Activated T-helper 1 cell treated with anti-CD3 and anti-CD28 coated beads, Interleukin-12 subunit alpha, Interleukin-12 subunit beta, Interleukin-2, Interleukin-4 antibody, amounts not matched to agents 30 ng/mL and 10 ng/mL and 1 ng/mL, durations not matched to agents 14 hours and 24 hours and 36 hours (primary cell): ENCODE measurements at places on chromosomes 3 and 15. TPM values are rescaled to one million over a fixed set of nuclear protein-coding genes. Genes with fewer than 3 reads are reported as not detected.
A peak's percentile ranks its signal among the peaks of the same experiment; 100 is the strongest.

GRCh38 chr3:117052395-117052794 lies 342.8 kb downstream of the TUSC7 start:
- no peak overlapping the region for H3K27ac ChIP-seq
- no peaks in the 10 kb centered on the region for H3K36me3 ChIP-seq
- no peak for DNase-seq
- no peak overlapping the region for H3K4me3 ChIP-seq
- H3K27me3 ChIP-seq, result no peaks in the 10 kb centered on the region

DNA sequence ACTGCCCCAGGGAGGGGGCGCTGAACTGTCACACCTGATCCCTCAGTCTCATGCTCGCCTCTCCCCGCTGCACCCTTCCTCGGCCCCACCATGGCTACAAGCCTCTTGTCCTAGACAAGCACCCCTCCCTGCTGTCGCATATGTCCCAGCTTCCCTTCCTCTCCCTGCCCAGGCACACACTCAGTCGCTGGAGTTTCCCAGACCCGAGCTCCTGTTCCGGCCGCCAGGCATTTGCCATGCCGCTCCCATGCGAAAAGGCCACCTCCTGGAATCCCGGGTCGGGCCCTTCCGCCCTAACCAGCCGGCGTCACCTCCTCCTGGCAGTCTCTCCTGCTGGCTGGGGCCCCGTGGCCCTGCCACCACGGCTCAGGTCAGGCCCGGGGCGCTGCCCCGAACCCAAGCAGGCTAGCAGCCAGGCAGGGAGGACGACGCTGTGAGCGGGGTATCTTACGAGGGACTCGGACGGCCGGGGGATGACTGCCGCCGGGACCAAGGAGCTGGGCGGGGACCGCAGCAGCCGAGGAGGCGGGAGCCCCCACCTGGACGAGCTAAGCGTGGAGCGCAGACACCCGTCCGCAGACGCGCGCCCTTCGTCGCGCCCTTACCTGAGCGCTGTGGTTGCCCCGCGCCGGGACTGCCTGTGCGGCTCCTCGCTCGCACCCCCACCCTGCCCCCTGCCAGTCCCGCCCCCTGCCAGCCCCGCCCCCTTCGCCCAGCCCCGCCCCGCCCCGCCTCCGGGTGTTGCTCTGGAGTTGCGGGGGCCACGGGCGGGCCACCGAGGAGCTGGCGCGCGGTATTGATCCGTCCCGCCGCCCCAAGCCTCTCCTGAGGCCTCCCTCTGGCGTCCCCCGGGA lies at the start of gene ALS2CL:
Gene ALS2CL (minus strand): TSS at position 642 of the 854 bp plus-strand sequence. CDS start 4,239 bp downstream, outside the sequence.
- H3K27ac ChIP-seq, result no peak within 1 kb of the TSS
- peak; percentile 51 for DNase-seq
- no peaks in the 10 kb centered on the region for H3K36me3 ChIP-seq
- H3K4me3 ChIP-seq, result peak within 1 kb of the TSS; percentile 72
- H3K27me3 ChIP-seq, result peaks cover 20% of the 10 kb centered on the region

GRCh38 chr3:107271787-107272387 lies 105.4 kb upstream of the CCDC54 start:
- H3K27me3 ChIP-seq, result peaks cover 15% of the 10 kb centered on the region
- H3K27ac ChIP-seq, result no peak overlapping the region
- no peak overlapping the region for H3K4me3 ChIP-seq
- H3K4me1 ChIP-seq, result no peaks in the 10 kb centered on the region

DNA sequence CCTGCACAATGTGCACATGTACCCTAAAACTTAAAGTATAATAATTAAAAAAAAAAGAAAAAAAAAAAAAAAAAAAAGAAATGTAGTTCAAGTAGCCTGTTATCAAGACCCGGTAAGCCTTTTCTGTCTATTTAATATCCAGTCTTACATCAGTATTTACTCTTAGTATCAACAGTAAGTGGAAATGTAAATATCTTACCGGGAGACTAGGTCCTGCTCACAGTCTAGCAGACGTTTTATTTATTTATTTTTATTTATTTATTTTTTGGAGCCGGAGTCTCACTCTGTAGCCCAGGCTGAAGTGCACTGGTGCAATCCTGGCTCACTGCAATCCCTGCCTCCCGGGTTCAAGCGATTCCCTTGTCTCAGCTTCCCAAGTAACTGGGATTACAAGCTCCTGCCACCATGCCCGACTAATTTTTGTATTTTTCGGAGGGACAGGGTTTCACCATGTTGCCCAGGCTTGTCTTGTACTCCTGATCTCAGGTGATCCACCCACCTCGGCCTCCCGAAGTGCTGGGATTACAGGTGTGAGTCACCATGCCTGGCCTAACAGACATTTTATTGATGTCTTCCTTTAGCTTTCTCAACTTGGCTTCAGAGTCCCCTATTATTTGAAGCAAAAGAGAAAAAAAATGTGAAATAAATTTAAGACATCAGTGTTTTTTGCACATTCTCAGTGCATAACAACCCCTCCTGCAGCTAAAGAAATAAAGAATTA lies 19.9 kb downstream of the C2CD4B start:
- peaks cover 9% of the 10 kb centered on the region for H3K27me3 ChIP-seq
- H3K27ac ChIP-seq, result no peak overlapping the region
- no peak overlapping the region for H3K4me3 ChIP-seq
- peaks cover 1% of the 10 kb centered on the region for H3K4me1 ChIP-seq
- DNase-seq, result no peak
- no peaks in the 10 kb centered on the region for H3K36me3 ChIP-seq

DNA sequence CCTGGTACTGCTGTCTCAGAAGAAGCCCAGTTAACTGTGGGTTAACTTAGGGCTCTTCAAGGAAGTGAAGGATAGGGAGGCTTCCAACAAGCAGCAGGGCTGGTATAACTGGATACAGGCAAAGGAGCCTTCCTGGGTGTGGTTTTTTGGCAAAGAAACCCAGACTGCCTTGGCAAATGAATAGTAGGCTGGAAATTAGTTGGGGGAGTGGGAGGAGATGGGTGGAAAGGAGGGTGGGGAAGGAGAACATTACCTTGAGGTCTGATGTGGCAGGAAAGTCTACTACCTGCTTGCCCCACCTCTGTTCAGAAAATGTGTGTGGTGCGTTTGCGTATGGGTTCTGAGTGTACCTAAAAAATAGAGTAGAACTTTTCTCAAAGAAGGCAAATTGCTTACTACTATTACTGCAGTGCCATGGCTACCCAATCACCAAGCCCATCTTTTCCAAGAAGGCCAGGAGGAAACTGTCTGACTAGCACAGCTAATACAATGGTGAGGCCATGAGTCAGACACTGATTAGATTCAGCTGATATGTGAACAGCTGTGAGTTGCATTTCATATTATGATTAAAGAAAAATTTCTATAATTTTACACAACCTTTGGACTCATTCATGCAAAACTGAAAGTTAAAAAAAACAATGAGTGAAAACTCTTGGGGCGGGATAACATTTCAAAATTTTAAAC lies 55.2 kb downstream of the SPTSSB start:
- H3K4me1 ChIP-seq, result peaks cover 9% of the 10 kb centered on the region
- peaks cover 38% of the 10 kb centered on the region for H3K27me3 ChIP-seq
- no peak overlapping the region for H3K27ac ChIP-seq
- DNase-seq, result no peak
- peaks cover 3% of the 10 kb centered on the region for H3K36me3 ChIP-seq

GRCh38 chr3:103787164-103787871 lies 1352.5 kb downstream of the ZPLD1 start:
- DNase-seq, result no peak
- no peaks in the 10 kb centered on the region for H3K4me1 ChIP-seq
- H3K27me3 ChIP-seq, result no peaks in the 10 kb centered on the region
- no peak overlapping the region for H3K4me3 ChIP-seq

- H3K4me3 ChIP-seq, result no peak overlapping the region
- no peaks in the 10 kb centered on the region for H3K4me1 ChIP-seq
- no peaks in the 10 kb centered on the region for H3K27me3 ChIP-seq
- no peaks in the 10 kb centered on the region for H3K36me3 ChIP-seq
- no peak overlapping the region for H3K27ac ChIP-seq
- no peak for DNase-seq
These were observed 205.7 kb downstream of the XXYLT1 start for GRCh38 chr3:195065142-195065863.

- H3K27ac ChIP-seq, result no peak overlapping the region
- H3K4me3 ChIP-seq, result no peak overlapping the region
- DNase-seq, result no peak
- no peaks in the 10 kb centered on the region for H3K36me3 ChIP-seq
These were observed 4.6 kb downstream of the FAM3D start for GRCh38 chr3:58661836-58662420.

The ZNF662 gene
- total RNA-seq, result 0.23 and 0.47 TPM in 2 replicates

The WDR49 gene
- total RNA-seq, result not detected in 2 replicates

The SH3BP5 gene
- total RNA-seq, result 28.0 and 30.3 TPM in 2 replicates

The AADACL2 gene
- not detected in 2 replicates for total RNA-seq

The CLDN18 gene
- not detected in 2 replicates for total RNA-seq

The LRRK1 gene
- total RNA-seq, result 1.9 and 2.0 TPM in 2 replicates

The MEX3B gene
- total RNA-seq, result 0.59 and 0.73 TPM in 2 replicates
